SK-N-SH (cell line): ENCODE measurements at places on chromosomes 6 and 20. TPM values are rescaled to one million over a fixed set of nuclear protein-coding genes. Genes with fewer than 3 reads are reported as not detected.

DNA sequence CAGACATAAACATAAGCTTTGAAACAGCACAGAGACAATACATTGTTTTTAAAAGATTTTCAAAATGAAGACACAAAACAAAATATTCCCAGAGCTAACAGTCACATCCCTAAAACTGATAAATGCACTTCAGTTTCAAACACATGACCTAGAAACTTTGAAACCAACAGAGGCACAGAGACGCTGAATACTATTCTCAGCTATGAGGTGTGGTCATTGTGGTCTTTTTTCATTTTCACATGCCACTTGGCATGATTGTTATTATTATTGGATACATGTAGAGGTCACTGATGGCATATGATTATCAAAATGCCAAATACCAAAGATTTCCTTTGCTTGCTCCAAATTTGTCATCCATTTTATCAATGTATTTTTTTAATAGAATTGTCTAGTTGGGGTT is 306.9 kb downstream of the QKI start:
- H3K36me3 ChIP-seq = no peaks in the 10 kb centered on the region
- H3K4me3 ChIP-seq = no peak overlapping the region
- no peak for DNase-seq
- no peaks in the 10 kb centered on the region for H3K27me3 ChIP-seq
- no peak overlapping the region for H3K27ac ChIP-seq
- H3K4me1 ChIP-seq = peaks cover 15% of the 10 kb centered on the region; the same call in 1 of the 2 replicates

DNA sequence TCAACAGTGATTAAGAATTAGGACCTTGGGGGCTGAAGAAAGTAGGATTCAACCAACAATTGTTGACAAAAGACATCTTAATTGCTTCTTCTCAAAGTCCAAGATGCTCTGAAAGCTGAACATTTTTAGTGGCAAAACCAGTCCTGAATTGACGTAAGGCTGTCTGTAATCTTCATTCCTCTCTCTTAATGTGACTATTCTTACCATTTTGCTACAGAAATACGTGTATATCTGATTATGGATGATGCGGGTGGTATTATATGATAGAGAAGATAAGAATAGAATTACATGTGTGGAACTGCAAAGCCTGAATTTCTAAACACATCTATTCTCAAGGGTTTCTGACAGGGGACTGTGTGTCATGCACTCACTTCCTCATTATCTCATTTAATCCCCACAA is 130.3 kb upstream of the SASH1 start:
- no peak overlapping the region for H3K4me3 ChIP-seq
- no peaks in the 10 kb centered on the region for H3K4me1 ChIP-seq

Gene OLIG3
- not detected in 2 replicates for polyA plus RNA-seq

- no peaks in the 10 kb centered on the region for H3K4me1 ChIP-seq
- no peak overlapping the region for H3K4me3 ChIP-seq
- H3K27me3 ChIP-seq = peaks cover 16% of the 10 kb centered on the region; the same call in 1 of the 2 replicates
- no peaks in the 10 kb centered on the region for H3K36me3 ChIP-seq
- DNase-seq = no peak
Measured at GRCh38 chr6:159461266-159461665, 231.8 kb downstream of the SOD2 start.

DNA sequence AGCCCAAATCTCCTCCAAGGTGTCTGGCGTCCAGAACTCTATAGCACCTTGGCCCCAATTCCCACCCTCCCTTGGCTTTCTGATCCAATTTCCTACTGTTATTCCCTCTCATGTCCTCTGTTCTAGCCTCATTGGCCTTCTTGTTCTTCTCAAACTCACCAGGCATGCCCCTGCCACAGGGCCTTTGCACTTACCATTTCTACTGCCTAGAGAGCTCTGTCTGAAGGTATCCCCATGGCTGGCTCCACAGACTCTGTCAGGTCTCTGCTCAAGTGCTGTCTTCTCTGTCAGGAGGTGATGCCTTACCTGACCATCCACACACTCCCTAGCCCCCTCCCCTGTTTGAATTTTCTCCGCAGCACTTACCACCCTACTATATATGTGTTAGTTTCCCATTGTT is 5.6 kb upstream of the BMP6 start:
- no peaks in the 10 kb centered on the region for H3K4me1 ChIP-seq
- no peak for DNase-seq
- H3K36me3 ChIP-seq = no peaks in the 10 kb centered on the region
- H3K27ac ChIP-seq = no peak overlapping the region

- H3K27me3 ChIP-seq = no peaks in the 10 kb centered on the region
- no peaks in the 10 kb centered on the region for H3K36me3 ChIP-seq
- H3K4me1 ChIP-seq = peaks cover 15% of the 10 kb centered on the region; the same call in 1 of the 2 replicates
Measured at GRCh38 chr6:121809211-121809610, 373.8 kb downstream of the GJA1 start.

GRCh38 chr6:17703256-17703694 is 3.5 kb downstream of the NUP153 start:
- no peak for DNase-seq
- H3K4me3 ChIP-seq = no peak overlapping the region
- H3K36me3 ChIP-seq = peaks cover 7% of the 10 kb centered on the region
- peak overlapping the region; percentile 96 for H3K27ac ChIP-seq

- no peaks in the 10 kb centered on the region for H3K27me3 ChIP-seq
- no peak overlapping the region for H3K27ac ChIP-seq
- no peak overlapping the region for H3K4me3 ChIP-seq
- H3K36me3 ChIP-seq = no peaks in the 10 kb centered on the region
Measured at GRCh38 chr6:51025082-51025777, 206.6 kb downstream of the TFAP2B start.

Gene TSPO2
- not detected in 2 replicates for polyA plus RNA-seq

DNA sequence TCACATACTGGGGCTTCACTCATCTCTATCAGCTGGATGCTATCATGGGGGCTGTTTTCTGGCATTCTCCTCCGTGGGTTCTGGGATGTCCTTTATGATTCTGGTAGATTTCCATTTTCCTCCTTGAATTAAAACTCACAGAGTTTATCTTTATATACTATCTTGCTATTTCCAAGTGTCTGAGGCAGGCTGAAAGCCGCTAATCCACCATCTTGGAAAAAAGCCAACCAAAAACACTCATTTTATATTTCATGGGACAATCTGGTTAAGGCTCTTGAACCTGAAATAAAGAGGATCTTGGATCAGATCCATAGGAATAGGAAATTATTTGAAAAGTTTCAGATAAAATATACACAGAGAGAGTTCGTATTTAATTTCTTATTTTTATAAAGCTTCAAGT is 86.0 kb downstream of the AFG1L start:
- no peak overlapping the region for H3K4me3 ChIP-seq
- H3K4me1 ChIP-seq = peaks cover 3% of the 10 kb centered on the region; the same call in 1 of the 2 replicates
- H3K36me3 ChIP-seq = no peaks in the 10 kb centered on the region
- H3K27ac ChIP-seq = no peak overlapping the region
- no peak for DNase-seq

- no peaks in the 10 kb centered on the region for H3K4me1 ChIP-seq
- no peaks in the 10 kb centered on the region for H3K36me3 ChIP-seq
- no peak overlapping the region for H3K4me3 ChIP-seq
- DNase-seq = no peak
Measured at GRCh38 chr6:79861023-79861422, 86.3 kb downstream of the ELOVL4 start.

Gene FUT9
- under 0.01 and 0.02 TPM in 2 replicates for polyA plus RNA-seq

Gene WFDC12
- not detected in 2 replicates for polyA plus RNA-seq

- no peaks in the 10 kb centered on the region for H3K27me3 ChIP-seq
- H3K4me3 ChIP-seq = no peak overlapping the region
- H3K36me3 ChIP-seq = no peaks in the 10 kb centered on the region
- DNase-seq = no peak
- no peak overlapping the region for H3K27ac ChIP-seq
Measured at GRCh38 chr6:143647191-143647590, 30.6 kb upstream of the PHACTR2 start.

DNA sequence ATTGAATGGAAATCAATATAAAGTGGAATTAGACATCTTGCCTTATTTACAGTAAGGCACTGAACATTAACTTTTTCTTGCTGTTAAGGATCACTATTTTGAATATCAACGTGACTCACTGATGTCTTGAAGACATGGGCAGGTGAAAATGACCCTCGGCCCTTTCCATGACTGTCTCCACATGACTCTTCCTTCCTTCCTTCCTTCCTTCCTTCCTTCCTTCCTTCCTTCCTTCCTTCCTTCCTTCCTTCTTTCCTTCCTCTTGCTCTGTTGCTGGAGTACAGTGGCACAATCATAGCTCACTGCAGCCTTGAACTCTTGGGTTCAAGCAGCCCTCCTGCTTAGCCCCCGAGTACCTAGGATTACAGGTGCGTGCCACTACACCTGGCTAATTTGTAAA is 52.2 kb upstream of the TOX2 start:
- DNase-seq = no peak
- no peak overlapping the region for H3K27ac ChIP-seq
- H3K4me3 ChIP-seq = no peak overlapping the region
- H3K27me3 ChIP-seq = no peaks in the 10 kb centered on the region
- H3K4me1 ChIP-seq = no peaks in the 10 kb centered on the region
- no peaks in the 10 kb centered on the region for H3K36me3 ChIP-seq

DNA sequence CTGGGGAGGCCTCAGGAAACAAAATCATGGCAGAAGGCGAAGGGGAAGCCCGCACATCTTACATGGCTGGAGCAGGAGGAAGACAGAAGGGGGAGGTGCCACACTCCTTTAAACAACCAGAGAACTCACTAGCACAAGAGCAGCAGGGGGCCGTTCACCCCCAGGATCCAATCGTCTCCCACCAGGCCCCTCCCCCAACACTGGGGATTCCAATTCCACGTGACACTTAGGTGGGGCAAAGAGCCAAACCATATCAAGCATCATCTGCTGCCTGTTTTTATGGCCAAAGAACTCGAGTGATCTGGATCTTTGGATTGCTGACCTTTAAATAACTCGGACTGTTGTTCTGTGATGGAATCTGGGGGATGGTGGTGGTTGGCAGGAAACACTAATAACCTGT is 28.0 kb downstream of the PNLDC1 start:
- H3K27ac ChIP-seq = no peak overlapping the region
- H3K36me3 ChIP-seq = no peaks in the 10 kb centered on the region
- no peaks in the 10 kb centered on the region for H3K4me1 ChIP-seq
- no peaks in the 10 kb centered on the region for H3K27me3 ChIP-seq

GRCh38 chr6:80325742-80326141 is 219.3 kb downstream of the BCKDHB start:
- H3K36me3 ChIP-seq = no peaks in the 10 kb centered on the region
- H3K4me3 ChIP-seq = no peak overlapping the region
- H3K27me3 ChIP-seq = no peaks in the 10 kb centered on the region
- peaks cover 11% of the 10 kb centered on the region; the same call in 1 of the 2 replicates for H3K4me1 ChIP-seq
- DNase-seq = no peak
- no peak overlapping the region for H3K27ac ChIP-seq

DNA sequence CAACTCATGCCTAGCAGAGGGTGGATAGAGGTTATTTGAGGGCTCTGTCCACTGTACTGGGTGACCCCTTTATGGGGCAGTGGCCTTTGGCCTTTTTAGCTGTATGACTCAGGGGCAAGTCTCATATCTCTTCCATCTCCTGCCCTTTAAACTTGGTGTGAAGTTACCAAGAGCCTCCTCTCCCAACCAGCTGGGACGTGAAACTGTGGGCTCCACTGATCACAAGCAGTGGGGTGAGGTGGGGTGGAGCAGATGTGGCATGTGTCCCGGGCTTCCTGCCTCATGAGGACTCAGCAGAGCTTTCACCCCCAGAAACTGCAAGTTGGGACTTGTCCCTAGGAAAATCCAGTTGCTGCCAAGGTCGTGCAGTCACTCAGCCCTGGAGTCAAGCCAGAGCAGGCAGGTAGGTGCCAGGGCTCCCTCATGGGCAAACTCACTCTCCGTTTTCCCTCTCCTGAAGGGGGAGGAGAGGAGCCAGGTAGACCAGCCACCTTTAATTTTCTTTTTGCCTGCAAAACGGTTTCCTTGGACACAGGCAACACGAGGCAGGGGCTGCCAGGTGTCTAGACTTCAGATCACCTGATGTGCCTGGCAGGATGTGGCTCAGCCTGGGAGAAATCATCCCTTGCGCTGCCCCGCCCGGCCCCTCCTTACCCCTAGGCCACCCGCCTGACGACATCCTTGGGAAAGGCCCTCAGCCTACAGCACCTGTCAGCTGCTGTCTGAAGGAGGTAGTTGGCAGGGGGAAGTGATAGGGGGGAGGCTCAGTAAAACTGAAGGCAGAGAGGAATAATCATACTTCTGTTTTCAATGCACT is 4.0 kb downstream of the CDKN1A start:
- DNase-seq = no peak
- H3K4me3 ChIP-seq = peak overlapping the region; percentile 53
- H3K4me1 ChIP-seq = peaks cover 7% of the 10 kb centered on the region

Gene DEFB124
- polyA plus RNA-seq = 0.26 and 0.49 TPM in 2 replicates

- H3K27ac ChIP-seq = no peak overlapping the region
- no peak for DNase-seq
- H3K27me3 ChIP-seq = no peaks in the 10 kb centered on the region
- H3K36me3 ChIP-seq = no peaks in the 10 kb centered on the region
- H3K4me1 ChIP-seq = no peaks in the 10 kb centered on the region
Measured at GRCh38 chr6:31922942-31923341, 4.6 kb upstream of the C2 start.

GRCh38 chr6:163960128-163960527 is 545.6 kb downstream of the QKI start:
- no peak overlapping the region for H3K27ac ChIP-seq
- H3K27me3 ChIP-seq = no peaks in the 10 kb centered on the region
- H3K36me3 ChIP-seq = no peaks in the 10 kb centered on the region
- no peaks in the 10 kb centered on the region for H3K4me1 ChIP-seq

GRCh38 chr6:17365961-17366360 is 27.4 kb upstream of the CAP2 start:
- no peak for DNase-seq
- no peaks in the 10 kb centered on the region for H3K36me3 ChIP-seq
- no peaks in the 10 kb centered on the region for H3K27me3 ChIP-seq
- no peak overlapping the region for H3K4me3 ChIP-seq
- H3K27ac ChIP-seq = no peak overlapping the region

Gene ENPP5
- not detected in 2 replicates for polyA plus RNA-seq

- DNase-seq = no peak
- H3K27ac ChIP-seq = no peak overlapping the region
- no peaks in the 10 kb centered on the region for H3K4me1 ChIP-seq
- no peaks in the 10 kb centered on the region for H3K27me3 ChIP-seq
- H3K36me3 ChIP-seq = no peaks in the 10 kb centered on the region
Measured at GRCh38 chr6:99177736-99178135, 171.7 kb downstream of the FAXC start.

Gene WFDC10B
- not detected in 2 replicates for polyA plus RNA-seq

GRCh38 chr6:109229536-109229935 is 134.2 kb downstream of the CEP57L1 start:
- H3K4me3 ChIP-seq = no peak overlapping the region
- no peak for DNase-seq
- no peak overlapping the region for H3K27ac ChIP-seq
- H3K27me3 ChIP-seq = no peaks in the 10 kb centered on the region
- H3K36me3 ChIP-seq = no peaks in the 10 kb centered on the region

- no peak for DNase-seq
- no peak overlapping the region for H3K27ac ChIP-seq
Measured at GRCh38 chr20:60242836-60243505, 284.7 kb downstream of the CDH26 start.
